ENCODE measurements at places on chromosomes 5 and 9.

GRCh38 chr9:112328545-112328944, 4.9 kb downstream of the PTBP3 start:
- DNase-seq: no peak

- DNase-seq: no peak
These were observed 233.2 kb upstream of the RASEF start for GRCh38 chr9:83296123-83296522.

DNA sequence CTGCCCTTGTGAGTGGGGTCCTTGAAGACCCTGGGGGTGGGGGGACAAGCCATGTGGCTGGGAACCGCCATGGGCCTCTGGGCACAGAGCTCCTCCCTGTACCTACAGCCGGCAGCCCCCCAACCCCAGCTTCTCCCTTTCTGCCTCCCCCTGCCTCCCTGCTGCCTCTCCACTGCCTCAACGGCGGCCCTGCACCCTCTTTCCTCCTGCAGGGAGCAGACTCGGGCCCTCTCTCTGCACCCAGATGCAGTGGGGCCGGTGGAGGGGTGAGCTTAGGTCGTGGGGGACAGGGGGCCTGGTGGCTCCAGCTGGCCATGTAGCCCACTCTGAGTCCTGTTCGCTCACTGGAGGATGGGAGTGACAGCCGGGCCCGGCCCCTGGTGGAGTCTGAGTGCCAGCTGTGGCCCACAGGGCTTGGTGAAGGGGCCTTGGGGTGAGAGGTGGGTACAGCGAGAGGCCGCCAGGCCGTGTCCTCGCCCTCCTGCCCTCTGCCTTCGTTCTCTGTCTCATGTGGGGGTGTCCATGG, 139.3 kb upstream of the COL5A1 start:
- no peak for DNase-seq

- DNase-seq: no peak
These were observed 616.0 kb upstream of the EDIL3 start for GRCh38 chr5:85000671-85001070.

DNA sequence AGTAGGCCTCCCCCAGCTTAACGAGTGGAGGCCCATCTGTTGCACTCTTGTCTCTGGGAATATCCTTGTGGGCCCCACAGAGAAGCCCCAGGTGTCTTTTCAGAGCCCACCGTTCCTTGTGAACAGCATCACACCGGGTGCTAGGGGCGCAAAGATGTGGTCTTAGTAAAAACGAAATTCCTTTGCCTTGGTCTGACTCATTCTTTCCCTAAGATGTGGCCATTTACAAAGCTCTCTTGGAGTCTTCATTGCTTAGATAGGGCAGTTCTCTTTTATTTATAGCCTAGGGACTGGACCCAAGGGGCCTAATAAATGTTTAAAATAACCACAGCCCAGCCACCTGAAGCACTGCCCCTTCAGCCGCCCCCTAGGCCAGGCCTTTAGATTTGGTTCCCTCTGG, 52.8 kb upstream of the RPL26L1 start:
- no peak for DNase-seq

GRCh38 chr5:9454491-9454890, 91.4 kb downstream of the SEMA5A start:
- DNase-seq: no peak

DNA sequence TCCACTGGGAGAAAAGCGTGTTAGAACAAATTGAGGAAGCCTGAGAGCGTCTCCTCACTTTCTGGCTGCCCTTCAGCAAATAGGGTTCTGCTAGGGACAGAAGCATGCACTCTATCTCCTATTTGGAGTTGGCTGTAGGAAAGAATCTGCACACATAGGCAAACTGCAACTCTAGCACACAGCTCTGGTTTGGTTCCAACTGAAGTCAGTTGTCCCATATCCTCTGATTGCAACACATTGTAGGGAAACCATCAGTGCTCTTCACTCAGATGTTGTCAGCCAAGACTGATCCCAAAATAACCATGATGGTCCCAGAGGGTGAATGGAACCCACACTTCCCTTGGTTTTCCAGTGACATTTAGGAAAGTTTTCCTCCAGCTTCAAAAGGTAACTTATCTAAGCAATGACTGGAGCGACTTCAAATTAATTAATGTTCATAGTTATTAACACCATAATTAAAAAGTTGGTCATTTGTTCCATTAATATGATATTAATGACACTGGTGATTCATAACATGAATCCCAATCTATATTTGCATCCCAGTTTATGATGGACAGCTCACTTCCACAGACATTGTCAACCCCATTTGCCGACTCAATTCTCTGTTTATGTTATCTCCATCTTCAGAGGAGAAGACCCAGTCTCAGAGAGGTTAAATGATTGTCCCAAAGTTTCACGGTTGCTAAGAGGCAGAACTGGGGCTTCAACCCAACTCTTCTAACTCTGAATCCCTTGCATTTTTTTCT, 136.7 kb upstream of the ZNF462 start:
- DNase-seq: no peak

- no peak for DNase-seq
These were observed 249.7 kb downstream of the ARHGAP26 start for GRCh38 chr5:143019614-143020515.

Measured in stimulated activated CD4-positive, alpha-beta T cell treated with anti-CD3 and anti-CD28 coated beads, Interleukin-2, amount 100 ng/mL, for 48 hours (primary cell).